ENCODE measurements at places on chromosomes 12 and 14.

- no peak for DNase-seq
Measured at GRCh38 chr12:131251336-131252101, 297.8 kb downstream of the ADGRD1 start.

- DNase-seq = no peak
Measured at GRCh38 chr12:52073531-52074381, 4.0 kb downstream of the ATG101 start.

DNA sequence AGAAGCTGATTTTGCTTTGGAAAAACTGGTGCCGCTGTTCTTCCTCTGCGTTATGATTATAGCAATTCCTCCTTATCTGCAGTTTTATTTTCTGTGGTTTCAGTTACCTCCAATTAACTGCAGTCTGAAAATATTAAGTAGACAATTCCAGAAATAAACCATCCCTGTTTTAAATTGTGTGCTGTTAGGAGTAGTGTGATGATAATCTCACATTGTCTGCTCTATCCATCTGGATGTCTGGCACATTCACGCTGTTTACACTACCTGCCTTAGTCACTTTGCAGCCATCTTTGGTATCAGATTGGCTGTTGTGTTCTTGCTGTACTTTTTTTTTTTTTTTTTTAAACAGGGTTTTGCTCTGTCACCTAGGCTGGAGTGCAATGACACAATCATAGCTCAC is 141.0 kb downstream of the GRIP1 start:
- DNase-seq = no peak

GRCh38 chr14:91125271-91125660 is 11.4 kb downstream of the DGLUCY start:
- DNase-seq = no peak

DNA sequence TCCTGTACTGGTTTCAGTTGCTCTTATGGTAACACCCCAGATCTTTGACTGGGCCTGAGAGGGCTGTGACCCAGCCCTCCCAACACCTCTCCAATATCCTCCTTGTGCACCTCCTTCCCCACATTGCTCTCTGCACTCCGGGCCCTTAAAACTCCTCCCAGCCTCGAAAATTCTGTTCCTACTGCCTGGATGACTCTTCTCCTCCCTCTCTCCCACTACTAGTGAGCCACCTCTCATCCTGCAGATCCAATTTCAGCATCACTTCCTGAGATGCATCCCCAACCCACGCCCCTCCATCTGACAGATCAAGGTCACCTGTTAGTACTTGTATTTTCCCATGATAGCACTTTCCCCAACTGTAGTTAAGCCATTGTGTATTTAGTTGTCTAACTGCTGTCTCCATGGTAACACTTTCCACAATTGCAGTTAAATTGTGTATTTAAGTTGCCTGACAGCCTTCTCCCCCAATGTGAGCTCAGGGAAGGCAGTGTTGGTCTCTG is 11.5 kb upstream of the NT5DC3 start:
- no peak for DNase-seq

DNA sequence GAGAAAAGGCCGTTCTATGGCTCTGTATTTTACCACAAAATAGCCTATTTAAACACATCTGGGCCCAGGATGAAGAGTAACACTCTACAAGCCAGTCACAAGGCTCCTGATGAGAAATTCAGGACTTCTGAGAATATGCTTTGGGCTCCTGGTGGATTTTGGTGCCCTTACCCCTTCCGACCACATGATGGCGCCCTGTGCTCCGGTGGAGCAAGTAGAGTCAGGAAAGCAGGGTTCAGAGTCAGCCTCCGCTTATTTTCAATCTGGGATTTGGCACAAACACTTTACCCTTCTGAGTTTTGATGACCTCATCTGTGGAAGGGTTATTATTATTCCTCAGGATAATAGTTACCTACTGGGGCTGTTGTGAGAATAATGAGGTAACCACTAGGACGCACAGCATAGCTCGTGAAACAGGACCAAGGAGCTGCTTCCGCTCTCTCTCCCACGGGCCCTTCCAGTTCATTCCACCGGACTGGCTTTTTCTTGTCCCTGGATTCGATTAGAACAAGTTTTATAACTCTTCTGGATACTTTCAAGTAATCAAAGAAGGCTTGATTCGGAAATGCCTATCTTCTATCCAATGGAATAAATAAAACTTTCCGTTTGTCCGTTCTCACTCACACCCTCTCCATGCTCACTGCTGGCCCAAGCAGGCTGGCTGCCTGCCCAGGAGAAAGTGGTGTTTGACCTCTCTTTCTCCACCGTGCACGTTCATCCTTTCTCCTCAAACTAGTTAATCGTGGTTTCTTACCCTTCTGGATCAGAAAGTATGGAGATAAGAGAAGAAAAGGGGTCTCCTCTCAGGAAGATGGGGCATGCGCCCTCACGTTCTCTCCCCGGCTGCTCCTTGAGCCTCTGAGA is 104.6 kb downstream of the GALC start:
- DNase-seq = no peak

DNA sequence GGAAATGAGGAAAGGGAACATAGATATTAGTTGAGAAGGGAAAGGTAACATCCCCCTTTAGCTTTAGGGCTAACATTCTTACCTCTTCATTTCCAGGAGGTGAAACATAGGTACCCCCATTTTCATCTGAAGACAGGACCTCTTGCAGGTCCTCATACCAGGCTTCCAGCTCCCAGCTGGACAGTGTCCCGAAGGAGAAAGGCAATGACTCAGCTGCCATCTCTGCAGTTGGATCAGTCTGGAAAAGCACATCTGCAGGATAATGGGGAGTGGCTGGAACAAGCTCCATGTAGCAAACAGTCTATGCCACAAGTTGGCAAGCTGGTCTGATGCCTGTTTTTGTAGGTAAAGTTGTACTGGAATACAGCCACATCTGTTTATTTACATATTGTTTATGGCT is 3.1 kb downstream of the DDIT3 start:
- DNase-seq = no peak

Measured in nucleus accumbens (tissue), 56 donors.